ENCODE measurements at places on chromosomes 5 and 9.
A peak's percentile ranks its signal among the peaks of the same experiment; 100 is the strongest.

DNA sequence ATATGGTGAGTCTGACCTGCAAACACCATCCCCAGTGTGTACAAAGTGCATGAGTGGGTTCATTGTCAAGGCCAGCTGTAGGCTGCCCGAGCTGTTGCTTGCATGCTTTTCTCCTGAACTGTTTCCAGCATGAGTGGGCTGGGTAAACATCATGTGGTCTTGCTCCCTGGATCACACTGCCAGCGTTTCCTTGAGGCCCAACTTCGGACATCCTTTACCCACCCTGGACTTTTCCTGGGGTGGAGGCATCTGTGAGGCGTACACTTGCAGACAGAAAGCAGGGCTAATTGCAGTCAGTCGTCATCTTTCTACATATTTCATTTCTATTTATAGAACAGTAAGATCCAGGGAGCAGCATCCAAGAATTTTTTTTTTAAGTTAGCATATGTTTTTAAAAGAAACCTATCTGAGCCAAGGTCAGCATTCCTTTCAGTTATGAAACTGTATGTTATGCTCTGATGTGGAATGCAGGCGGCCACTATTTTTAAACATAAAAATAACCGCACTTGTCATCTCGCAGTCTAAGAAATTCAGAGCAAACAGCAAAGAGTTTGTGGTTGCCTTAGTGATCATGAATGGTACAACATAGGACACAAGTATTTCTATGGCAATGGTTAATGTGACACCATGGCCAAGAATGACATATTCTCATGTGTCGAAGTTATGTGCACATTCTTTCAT, 106.5 kb upstream of the DMRT1 start:
- H3K4me3 ChIP-seq: no peak overlapping the region
- no peak for DNase-seq
- no peaks in the 10 kb centered on the region for H3K27me3 ChIP-seq
- H3K36me3 ChIP-seq: peaks cover 6% of the 10 kb centered on the region

GRCh38 chr9:129904734-129905133, 69.5 kb downstream of the USP20 start:
- peak overlapping the region; percentile 42 for H3K4me3 ChIP-seq
- H3K4me1 ChIP-seq: peaks cover 27% of the 10 kb centered on the region
- peak overlapping the region; percentile 18 for H3K27ac ChIP-seq

DNA sequence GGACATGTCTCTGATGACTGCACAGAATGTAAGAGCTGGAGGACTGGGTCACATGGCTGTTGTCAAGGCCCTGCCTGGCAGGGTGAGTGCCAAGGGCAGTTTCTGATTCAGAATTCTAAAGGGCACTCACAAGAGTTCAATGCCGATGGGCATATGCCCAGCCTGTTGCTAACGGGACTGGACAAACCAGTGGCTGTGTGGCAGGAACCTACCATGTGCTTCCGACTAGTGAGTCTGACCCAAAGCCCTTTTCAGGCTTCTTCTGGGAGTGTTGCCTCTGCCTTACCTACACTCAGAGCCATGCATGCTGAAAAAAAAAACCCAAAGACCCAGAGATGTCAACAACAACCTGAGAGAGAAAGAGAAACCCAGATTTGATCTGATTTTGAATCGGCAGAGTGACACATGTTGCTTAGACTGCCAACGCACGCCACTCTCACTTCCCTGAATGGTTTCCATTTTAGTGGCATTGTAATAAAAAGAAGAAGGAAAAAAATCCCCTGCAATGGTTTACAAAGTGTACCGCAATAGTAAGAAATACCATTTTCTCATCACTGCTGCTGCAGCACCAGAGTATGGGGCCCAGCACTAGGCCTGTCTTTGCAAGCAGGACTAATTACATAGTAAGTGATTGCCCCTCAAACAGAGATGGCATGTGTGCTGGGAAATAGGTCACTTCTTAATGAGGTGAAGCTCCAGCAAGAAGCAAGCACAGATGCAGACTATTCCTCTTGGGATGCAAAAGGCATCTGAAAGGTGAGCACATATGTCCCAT, 194.3 kb downstream of the PALM2AKAP2 start:
- H3K27ac ChIP-seq: no peak overlapping the region
- no peaks in the 10 kb centered on the region for H3K27me3 ChIP-seq
- no peak for DNase-seq
- no peaks in the 10 kb centered on the region for H3K36me3 ChIP-seq
- no peak overlapping the region for H3K4me3 ChIP-seq
- H3K4me1 ChIP-seq: peaks cover 27% of the 10 kb centered on the region

- no peaks in the 10 kb centered on the region for H3K36me3 ChIP-seq
- no peak overlapping the region for H3K27ac ChIP-seq
- no peak for DNase-seq
These were observed 89.2 kb downstream of the RAPGEF6 start for GRCh38 chr5:131545845-131546244.

DNA sequence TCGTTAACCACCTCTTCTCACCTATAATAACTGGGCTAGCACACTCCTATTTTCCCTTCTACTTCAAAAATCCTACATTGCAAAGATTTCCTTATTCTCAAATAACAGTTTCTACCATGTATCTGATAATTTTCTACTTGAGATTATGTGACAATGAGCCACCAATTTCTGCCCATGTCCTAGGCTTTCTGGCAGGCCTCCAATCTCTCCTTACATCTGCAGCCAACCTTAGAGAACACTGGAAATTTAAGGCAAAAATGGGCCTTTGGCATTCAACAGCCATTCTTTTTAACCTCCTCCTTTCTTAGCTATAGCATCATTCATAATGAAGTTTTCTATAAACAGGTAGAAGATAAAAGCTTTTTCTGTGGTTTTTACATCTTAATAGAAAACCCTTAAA, 225.1 kb downstream of the ARRDC3 start:
- H3K4me3 ChIP-seq: no peak overlapping the region
- H3K36me3 ChIP-seq: no peaks in the 10 kb centered on the region
- H3K4me1 ChIP-seq: peaks cover 28% of the 10 kb centered on the region
- no peaks in the 10 kb centered on the region for H3K27me3 ChIP-seq
- no peak overlapping the region for H3K27ac ChIP-seq

DNA sequence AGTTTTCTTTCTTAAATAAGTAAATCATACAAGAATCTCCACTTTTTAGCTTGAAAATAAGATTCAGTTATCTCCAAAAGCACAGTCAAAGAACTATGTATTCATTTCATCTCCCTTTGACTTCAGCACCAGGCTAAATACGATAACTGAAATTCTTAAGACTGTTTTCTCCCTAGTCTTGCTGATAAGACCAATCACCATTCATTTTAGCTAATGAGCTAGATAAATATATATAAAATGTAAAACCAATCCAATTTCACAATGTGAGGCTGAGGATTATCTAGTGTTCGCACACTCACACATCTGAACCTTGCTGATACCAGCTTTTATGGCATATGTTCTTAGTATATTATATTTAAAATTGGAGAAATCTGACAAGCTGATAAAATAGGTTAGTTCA, 17.3 kb upstream of the ZNF622 start:
- H3K27ac ChIP-seq: no peak overlapping the region
- DNase-seq: no peak
- H3K4me3 ChIP-seq: no peak overlapping the region
- H3K36me3 ChIP-seq: no peaks in the 10 kb centered on the region
- H3K4me1 ChIP-seq: no peaks in the 10 kb centered on the region

DNA sequence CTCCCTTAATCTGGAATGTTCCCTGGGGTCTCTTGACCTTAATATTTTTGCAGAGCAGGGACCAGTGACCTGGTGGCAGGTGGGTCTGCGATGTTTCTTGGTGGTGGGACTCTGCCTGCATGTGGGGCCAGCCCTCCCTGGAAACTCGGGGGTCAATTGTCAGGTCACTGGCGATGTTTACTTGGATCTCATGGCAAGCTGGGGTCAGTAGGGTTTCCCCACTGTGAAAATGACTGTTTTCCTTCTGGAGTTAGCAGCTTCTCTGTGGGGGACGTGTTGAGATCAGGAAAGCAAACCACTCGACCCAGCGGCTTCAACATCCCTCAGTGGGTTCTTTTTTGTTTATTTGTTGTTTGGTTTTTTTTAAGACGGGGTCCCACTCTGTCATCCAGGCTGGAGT, 73.9 kb downstream of the KCNT1 start:
- peaks cover 4% of the 10 kb centered on the region for H3K27me3 ChIP-seq
- H3K4me3 ChIP-seq: no peak overlapping the region
- H3K27ac ChIP-seq: no peak overlapping the region
- no peaks in the 10 kb centered on the region for H3K4me1 ChIP-seq
- DNase-seq: no peak
- H3K36me3 ChIP-seq: no peaks in the 10 kb centered on the region

DNA sequence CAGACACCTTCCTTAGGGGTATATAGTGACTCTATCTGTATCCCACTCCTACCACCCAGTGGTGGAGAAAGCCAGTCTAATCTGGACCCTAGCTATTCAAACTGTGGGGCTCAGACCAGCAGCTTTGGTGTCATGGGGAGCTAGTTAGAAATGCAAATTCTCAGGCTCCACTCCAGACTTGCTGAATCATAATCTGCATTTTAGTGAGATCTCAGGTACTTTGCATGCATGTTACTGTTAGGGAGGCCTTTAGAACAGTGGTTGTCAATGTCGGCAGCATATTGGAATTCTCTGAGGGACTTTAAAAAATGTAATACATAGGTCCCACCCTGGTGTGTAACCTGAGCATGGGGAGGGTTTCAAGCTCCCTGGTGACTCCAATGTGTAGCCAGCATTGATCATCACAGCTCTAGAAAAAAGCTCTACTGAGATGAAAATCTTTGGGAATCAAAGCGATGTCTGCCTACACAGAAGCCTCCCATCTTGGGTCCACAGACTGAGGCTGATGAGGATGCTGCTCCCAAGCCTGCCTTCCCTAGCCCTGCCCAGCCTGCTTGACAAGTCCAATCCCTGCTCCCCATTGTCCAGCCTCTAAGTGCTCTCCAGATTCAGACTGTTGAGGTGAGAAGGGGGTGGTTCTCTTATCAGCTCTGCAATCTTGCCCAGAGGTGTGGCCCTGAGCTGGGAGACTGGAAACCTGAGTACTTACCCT, 11.9 kb upstream of the GM2A start:
- peaks cover 3% of the 10 kb centered on the region for H3K27me3 ChIP-seq
- no peaks in the 10 kb centered on the region for H3K4me1 ChIP-seq
- no peak for DNase-seq
- no peak overlapping the region for H3K4me3 ChIP-seq
- H3K36me3 ChIP-seq: no peaks in the 10 kb centered on the region

DNA sequence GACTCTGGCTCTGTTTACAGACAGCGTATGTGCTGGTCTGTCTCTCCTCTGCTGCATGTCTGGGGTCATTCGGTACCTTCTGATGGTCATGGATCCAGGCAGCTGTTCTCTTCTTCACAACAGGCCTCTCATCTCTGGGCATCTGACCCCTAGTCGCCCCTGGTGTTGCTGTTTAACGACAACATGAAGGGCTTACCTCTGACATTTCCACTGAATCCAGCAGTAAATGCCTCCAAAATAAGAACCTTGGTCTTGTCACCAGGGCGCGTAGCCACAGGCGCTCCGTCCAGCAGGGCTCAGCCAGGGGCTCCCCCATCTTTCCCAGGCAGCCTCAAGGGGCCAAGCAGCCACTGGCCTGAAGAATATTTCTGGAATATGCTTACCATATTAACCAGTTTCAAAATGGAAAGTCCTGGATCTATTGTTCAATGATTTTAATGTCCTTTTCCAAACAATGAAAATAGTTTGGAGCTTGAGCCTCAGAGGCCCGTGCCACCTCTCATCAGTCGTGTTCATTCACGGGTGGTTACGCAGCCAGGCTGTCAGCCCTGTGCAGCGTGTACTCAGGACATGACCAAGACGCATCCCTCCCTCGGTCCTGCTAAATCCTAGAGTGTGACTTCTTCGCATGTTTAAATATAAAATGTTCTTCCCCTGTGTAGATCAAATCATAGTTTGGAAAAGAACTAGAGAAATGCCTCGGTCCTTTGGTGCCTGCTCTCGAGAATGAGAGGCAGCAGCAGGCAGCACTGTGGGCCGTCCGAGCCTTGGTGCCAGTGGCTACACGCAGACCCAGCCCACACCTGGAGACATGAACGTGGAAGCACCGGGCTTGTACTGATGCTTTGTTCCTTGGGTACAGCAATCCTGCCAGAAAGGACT, 30.1 kb upstream of the LRRC14B start:
- H3K27ac ChIP-seq: no peak overlapping the region
- peaks cover 16% of the 10 kb centered on the region for H3K36me3 ChIP-seq
- H3K4me1 ChIP-seq: peaks cover 9% of the 10 kb centered on the region
- DNase-seq: no peak

GRCh38 chr9:136077491-136077890, 17.6 kb downstream of the NACC2 start:
- no peak overlapping the region for H3K27ac ChIP-seq
- no peaks in the 10 kb centered on the region for H3K4me1 ChIP-seq
- no peak for DNase-seq
- no peaks in the 10 kb centered on the region for H3K27me3 ChIP-seq
- H3K36me3 ChIP-seq: peaks cover 3% of the 10 kb centered on the region

GRCh38 chr5:125120012-125120411, 373.6 kb upstream of the ZNF608 start:
- H3K27ac ChIP-seq: no peak overlapping the region
- DNase-seq: no peak
- H3K4me1 ChIP-seq: peaks cover 9% of the 10 kb centered on the region
- H3K4me3 ChIP-seq: no peak overlapping the region
- no peaks in the 10 kb centered on the region for H3K36me3 ChIP-seq
- no peaks in the 10 kb centered on the region for H3K27me3 ChIP-seq

DNA sequence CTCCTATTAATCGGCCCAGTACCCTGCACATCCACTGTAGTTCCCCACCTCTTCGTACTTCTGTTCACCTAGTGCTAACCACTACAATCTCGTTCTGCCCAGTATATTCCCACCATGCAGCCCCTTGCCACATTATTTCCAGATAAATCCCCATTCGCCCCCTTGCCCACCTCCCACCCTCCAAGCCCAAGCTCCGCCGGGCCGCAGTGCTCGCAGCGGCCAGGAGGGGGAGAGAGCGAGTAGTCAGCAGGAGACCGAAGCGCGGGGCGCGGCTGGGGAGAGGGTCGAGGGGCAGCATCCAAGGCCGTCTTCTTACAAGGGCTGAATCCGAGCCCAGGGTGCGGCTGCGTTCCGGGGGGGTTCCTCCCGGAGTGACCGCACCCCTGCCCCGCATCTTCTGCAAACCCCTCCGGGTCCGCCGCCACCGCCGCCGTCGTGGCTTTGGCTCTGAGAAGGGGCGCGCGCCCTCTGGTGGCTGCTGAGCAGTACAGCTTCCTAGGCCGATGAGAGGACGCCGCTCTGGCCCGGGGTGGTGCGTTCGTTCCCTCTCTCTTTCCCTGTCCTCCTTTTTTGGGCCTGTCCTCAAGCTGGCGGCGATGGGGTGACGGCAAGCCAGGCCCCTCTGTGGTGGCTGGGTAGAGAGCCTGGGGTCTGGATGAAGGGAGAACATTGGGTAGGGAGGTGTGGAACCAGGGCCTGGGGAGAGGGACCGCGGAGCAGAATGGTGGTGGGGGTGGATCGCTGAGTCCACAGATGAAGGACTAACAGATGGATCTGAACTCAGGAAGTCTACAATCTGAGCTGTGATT, 30.0 kb upstream of the PSD2 start:
- DNase-seq: peak; percentile 90
- peaks cover 23% of the 10 kb centered on the region for H3K27me3 ChIP-seq
- H3K36me3 ChIP-seq: peaks cover 2% of the 10 kb centered on the region

GRCh38 chr5:7131680-7132079, 264.3 kb upstream of the ADCY2 start:
- no peaks in the 10 kb centered on the region for H3K4me1 ChIP-seq
- H3K27ac ChIP-seq: no peak overlapping the region
- no peak overlapping the region for H3K4me3 ChIP-seq
- DNase-seq: no peak
